ENCODE measurements at places on chromosomes 12 and 14.

GRCh38 chr12:111457577-111457976, 51.9 kb downstream of the SH2B3 start:
- DNase-seq = no peak

DNA sequence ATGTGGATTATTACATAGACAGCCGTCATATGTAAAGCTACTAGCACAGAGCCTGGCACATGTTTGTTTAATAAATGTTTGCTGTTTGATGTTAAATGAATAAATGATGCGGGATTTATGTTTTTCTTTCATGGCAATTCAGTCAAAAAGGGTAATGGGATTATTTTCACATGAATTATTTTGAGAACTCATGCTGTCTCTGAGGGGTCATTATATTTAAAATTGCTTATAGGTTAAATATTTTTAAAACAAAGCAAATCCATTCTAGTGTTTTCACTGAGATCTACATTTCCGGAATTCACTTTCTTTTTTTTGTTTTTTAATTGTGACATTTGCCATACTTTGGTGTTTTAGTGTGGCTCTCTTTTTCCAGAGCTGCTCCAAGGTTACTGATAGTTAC, 5.3 kb downstream of the RAB21 start:
- no peak for DNase-seq

DNA sequence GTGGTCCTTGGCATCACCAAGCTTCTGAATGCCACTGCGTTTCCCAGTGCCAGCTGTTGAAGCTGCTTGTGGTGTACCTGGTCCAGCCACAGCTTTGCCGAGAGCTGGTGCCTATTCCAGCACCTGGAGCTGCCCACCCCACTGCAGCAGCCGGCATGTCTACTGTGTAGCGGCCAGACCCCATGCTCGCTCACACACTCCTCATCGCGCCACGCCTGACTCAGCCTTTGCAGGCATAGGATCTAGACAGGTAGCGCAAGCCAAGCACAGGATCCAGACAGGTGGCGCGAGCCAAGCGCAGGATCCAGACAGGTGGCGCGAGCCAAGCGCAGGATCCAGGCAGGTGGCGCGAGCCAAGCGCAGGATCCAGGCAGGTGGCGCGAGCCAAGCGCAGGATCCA, 11.6 kb upstream of the ZNF605 start:
- no peak for DNase-seq

DNA sequence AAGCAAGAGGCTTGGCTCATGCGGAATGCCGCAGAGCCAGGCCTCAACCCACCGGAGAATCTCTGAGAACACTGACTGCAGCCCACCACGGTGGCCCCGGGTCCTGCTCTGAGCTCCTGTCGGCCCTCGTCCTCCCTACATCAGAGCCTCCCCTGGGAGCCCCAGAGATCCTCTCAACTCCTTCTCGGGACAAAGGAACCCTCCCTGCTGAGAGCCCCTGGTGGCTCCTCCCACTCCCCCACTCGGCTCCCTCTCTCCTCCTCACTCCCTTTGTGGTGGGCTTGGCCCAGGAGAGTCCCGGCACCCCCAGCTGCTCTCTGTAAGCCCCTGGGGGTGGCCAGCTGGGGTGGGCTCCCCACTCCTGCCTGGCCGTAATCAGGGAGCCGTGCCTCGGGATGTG, 11.1 kb upstream of the INF2 start:
- DNase-seq = no peak

DNA sequence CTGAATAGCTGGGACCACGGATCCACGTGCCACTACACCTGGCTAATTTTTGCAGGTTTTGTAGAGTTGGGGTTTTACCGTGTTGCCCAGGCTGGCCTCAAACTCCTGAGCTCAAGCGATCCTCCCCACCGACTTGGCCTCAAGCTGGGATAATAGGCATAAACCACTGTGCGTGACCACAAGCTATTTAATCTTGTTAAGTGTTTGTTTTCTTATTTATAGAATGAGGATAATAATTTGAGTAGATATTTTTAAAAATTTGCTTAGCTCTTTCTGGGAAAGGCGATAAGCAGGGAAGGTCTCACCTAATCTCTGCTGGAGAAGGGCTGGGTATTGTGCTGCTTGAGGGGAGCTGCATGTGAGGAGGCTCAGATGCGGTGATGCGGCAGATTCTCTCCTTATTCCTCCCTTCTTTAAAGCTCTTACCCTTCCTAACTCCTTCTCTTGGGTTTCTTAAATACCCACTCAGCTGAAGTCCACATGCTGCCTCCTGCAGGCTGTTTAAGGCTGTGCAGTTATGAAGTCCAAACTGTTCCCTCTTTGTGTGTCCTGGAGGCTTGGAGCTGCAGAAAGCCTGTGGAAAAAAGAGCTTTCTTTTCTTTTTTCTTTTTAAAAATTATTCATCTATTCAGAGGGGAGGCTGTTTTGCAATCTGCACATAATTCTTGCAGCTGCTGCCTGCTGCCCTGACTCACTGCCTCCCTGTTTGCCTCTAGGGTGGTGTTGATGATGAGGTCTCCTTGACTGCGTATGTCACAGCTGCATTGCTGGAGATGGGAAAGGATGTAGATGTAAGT, 37.9 kb downstream of the A2ML1 start:
- no peak for DNase-seq

DNA sequence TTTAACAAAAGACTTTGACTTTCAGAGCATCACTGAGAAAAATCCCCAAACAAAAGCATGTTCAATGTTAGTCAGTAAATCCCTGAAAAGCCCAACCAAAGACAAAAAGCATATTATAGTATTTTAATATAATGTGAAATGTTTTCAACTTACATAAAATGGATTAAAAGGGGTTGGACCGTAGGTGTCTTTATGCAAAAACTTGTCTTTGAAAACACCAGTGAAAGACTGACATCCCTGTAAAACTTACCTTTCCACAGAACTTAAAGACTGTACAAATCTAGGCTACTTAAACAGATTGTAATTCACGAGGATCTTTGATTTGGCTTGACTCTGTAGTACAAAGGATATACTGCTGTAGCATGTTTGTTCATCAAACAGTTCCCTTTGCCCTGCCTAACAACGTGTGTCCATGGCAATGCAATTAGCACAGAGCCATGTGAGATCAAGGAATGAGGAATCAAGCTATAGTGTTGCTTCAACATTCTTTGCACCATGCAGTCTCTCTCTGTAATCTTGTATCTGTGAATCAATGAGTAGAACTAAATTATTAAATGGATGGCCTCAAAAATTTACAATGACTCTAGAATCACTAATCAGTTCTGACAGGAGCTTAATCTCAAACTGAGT, 138.5 kb upstream of the SYT1 start:
- DNase-seq = no peak

DNA sequence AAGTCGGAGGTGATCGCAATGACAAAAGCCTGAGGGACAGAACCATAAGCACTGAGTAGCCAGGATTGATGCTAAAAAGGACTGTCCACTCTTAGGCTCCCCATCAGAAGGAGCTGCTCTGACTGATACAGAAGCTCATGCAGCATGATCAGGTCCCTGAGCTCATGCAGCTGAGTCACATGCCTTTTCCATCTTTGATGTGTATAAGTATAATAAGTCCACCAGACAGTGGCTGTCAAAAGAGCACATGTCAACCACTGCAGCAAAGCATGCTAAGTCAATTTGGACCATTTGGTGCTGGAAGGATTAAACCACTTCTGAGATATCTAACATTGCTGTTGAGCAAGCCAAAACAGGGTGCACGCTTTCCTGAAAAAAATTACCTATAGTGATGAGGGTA, 144.1 kb downstream of the NTF3 start:
- no peak for DNase-seq

DNA sequence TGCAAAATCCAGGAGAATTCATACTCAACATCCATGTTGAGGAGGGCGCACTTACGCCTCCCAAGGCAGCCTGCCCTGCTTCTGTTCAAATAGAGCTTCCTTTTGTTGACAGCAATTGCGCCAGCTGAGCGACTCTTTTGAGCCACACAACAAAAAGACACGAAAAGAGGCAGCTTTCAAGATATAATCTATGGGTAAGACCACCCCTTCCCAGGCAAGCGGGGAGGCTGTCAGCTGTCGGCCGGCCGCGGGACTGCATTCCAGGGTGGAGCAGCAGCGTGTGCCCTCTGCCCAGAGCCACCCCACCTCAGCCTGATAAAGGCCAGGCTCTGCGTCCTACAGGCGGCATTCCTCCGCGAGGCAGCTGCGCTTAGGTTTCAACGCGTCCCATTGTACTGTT, 15.8 kb upstream of the STAB2 start:
- no peak for DNase-seq

DNA sequence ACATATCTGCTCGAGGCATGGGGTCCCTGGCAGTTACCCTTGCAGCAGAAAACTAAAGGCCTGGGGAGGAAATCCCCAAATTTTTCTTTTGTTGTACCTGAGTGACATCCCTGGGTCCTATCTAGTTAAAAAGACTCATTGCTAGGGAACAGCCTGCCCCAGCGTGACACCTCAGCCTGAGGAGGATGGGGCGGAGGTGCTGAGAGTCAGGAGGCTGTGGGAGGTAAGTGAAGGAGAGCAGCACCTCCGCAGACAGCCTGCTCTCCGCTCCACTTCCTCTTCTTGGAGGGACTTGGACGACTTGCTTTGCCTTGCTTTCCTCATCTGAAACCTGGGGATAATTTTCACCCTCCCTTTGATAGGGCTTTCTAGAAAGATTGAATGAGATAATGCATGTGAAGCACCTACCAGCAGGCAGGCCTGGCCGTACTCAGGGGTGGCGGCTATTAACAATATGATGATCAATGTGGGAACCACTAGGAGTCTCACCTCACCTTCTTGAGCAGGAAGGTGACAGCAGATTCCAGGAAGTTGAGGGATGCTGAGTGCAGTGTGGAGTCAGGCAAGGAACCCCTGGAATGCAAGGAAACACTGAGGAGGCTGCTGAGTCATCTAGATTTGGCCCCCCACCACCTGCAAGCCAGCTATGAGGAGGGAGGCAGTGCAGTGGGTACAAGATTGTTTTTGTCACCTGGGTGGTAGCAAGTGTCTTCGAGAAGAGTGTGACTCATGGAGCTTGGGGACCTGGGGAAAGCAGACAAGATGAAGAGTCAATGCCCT, 23.2 kb downstream of the UBE3B start:
- no peak for DNase-seq

- DNase-seq = no peak
Observed at GRCh38 chr12:124306686-124307555, 12.0 kb downstream of the RFLNA start.

- no peak for DNase-seq
Observed at GRCh38 chr12:89153341-89153740, 199.0 kb downstream of the DUSP6 start.

- DNase-seq = peak; percentile 20
Observed at GRCh38 chr12:95216711-95217376, 423 bp downstream of the FGD6 start.

GRCh38 chr12:57173089-57173488, 25.7 kb upstream of the LRP1-AS start:
- no peak for DNase-seq

- DNase-seq = no peak
Observed at GRCh38 chr12:96183734-96184370, 10.3 kb upstream of the ELK3 start.
